ENCODE measurements at places on chromosomes 7 and 10.

- DNase-seq = no peak
Measured at GRCh38 chr7:41738336-41738735, 35.4 kb upstream of the INHBA start.

DNA sequence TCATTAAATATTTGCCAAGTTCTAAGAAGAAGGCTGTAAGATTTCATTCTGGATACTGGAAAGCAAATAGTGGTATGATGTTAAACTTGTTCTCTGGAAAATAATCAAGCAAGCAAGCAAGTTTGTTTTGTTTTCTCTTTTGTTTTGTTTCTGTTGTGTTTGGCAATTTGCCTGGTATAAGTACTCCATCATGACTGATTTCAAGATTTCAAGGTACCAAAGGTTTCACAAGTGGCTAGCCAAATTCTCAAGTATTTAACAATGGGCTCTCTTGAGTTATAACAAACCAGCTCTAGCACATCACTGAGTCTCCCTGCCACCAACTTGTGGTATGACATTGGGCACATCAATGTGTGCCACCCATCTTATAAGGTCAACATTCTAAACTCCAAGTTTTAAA lies 151.7 kb upstream of the IGFBP3 start:
- DNase-seq = no peak

- DNase-seq = no peak
Measured at GRCh38 chr7:125412890-125413665, 483.5 kb upstream of the POT1 start.

- DNase-seq = no peak
Measured at GRCh38 chr10:77890097-77890496, 36.5 kb downstream of the DLG5 start.

- DNase-seq = no peak
Measured at GRCh38 chr7:35026150-35026549, 11.1 kb downstream of the DPY19L1 start.

GRCh38 chr10:33334805-33335550 lies 511 bp upstream of the NRP1 start:
- DNase-seq = no peak

GRCh38 chr7:46549892-46550639 lies 629.0 kb upstream of the IGFBP3 start:
- no peak for DNase-seq

DNA sequence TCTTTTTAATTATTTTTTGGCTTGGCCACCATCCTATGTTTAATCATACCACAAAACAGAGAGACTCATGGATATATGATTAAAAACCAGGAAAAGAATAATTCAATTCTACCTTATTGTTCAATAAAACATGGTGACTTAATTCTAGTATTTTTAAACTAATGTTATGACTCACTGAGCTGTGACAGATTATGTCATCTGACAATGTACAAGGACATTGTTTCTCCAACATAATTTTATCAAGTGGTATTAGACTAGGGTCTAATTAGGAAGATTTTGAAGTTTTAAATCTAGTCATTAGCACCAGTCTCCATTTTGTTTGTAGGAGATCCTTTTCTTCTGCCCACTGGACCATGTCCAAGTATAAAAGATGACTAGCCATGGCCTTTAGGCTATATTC lies 199.3 kb upstream of the MDFIC start:
- no peak for DNase-seq

- DNase-seq = no peak
Measured at GRCh38 chr10:86742230-86742629, 14.2 kb upstream of the BMPR1A start.

GRCh38 chr7:157930926-157931466 lies 594.2 kb downstream of the DNAJB6 start:
- no peak for DNase-seq

DNA sequence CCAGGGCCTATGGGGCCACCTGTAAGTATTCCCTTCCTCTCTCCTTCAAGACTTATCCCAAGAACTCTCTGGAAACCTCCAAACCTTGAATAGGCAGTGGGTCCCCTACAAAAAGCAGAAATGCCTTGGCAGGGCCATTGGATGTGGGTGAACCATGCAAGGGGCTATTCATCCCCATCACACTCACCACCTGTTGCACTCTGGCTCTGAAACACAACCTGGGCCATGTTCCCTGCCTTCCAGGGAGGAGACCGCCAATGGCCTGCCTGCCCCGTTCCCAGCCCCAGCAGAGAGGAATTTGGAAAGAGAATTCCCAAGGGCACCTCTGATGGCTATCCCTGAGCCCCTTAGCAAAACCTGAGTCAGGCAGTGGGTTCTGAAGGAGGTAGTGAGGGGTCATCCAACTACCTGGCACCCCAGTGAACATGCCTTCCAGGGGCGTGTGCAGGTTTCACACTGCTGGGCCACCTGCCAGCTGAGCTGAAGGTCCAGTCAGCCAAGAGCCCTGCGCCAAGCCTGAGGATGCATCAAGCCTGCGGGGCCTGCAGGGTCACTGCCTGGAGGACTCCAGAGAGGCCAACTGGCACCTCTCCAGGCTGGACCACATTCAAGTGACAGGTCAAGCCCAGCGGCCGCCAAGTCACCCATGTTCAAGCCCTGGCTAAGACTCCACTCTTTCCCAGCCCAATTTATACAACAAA lies 101.3 kb downstream of the COL13A1 start:
- DNase-seq = no peak

- no peak for DNase-seq
Measured at GRCh38 chr7:779480-779879, 52.4 kb upstream of the PRKAR1B start.

DNA sequence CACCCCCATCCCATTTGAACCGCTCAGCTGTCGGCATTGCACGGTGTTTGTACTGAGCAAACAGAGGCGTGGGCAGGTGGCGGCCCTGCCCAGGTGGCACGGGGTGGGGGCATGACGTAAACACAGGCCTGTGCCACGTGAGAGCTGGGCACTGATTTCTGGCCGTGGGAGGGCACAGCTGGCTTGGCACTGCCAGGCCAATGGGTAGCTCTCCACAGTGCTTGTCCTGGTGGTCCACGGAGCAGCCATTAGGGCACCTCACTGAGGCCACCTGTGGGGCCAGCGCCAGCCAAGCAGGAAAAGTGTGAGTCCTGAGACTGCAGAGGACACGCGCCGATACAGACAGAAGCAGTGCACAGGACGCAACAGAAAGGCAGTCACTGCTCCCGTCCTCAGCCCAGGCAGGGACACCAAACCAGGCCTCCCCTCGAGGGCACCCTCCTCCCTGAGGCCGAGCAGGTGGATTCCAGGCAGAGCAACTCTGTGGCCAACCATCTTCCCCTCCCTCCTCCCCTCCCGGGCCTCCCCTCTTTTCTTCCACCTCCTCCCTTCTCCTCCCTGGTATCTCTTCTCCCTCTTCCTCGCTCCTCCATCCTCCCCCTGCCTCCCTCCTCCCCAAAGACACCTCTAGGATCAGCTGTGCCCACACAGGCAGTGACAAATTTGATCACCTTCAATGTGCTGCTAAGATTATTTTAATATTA lies 258.7 kb downstream of the ELFN1 start:
- DNase-seq = no peak

GRCh38 chr10:24042884-24043283 lies 166.1 kb upstream of the KIAA1217 start:
- no peak for DNase-seq

GRCh38 chr10:45607276-45607675 lies 65.3 kb downstream of the ZFAND4 start:
- DNase-seq = no peak

- no peak for DNase-seq
Measured at GRCh38 chr7:31443457-31443856, 70.4 kb upstream of the ITPRID1 start.

- no peak for DNase-seq
Measured at GRCh38 chr7:81669476-81670105, 100.3 kb downstream of the HGF start.

- DNase-seq = no peak
Measured at GRCh38 chr7:149317986-149318672, 56.1 kb downstream of the ZNF783 start.

GRCh38 chr7:22597844-22598243 lies 97.9 kb upstream of the STEAP1B start:
- no peak for DNase-seq

DNA sequence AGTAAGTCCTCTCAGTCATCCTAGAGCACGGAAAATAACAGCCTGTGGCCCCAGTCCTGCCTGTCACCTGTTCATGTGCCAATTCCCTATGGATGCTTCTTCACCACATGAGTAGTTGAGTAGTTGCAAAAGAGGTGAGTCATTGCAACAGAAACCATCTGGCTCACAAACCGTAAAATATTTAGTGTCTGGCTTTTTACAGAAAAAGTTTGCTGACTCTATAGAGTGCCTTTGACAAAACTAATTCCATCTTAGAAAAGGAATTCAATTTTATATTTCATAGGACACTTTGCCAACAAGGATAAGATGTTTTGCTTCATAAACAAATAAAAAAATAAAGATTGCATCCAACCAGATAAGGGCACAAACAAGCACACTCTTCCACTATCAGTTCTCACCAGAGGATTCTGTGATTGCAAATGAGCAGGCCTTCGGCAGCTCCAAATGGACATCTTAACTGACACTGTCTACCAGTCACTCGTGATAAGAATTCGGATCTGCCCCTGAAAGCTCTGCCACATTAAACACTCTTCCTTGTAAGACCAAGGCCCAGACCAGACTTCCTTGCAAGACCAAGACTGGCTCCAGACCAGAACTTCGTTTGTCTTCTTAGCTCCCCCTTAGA lies 242.7 kb upstream of the SEMA3C start:
- DNase-seq = no peak

GRCh38 chr7:47100817-47101435 lies 481.0 kb downstream of the TNS3 start:
- DNase-seq = no peak

DNA sequence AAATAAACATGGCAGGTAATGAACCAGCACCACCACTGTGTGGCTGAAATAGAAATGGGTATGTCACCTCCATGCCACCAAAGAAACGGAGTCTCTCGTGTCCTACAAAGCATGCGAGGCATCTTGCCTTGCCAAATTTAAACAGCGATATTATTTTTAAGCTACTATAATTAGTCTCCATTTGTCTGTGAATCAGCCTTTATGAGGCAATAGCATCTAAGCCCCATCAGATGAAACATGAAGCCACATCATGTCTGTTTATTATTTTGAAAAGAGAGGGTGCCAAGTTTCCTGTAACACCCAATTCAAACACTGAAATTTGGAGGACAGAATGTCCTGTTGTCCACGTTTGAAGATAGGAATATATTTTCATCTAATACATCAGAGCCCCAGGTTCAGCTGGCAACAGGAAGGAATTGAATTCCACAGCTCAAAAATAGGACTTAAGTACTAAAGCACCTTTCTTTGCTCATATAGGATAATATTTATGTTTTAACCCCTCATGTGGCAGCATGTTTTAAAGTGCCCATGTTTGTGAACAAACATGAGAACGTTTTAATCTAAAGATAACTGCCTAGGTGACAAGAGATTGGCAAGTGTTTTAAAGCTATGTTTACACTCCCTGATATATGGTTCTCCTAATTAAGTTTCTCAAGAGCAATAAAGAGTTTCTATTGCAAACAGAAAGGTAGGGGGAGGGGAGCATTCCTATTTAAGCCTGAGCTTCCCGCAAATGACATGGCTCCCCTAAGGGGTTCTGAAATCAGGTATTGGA lies 86.8 kb downstream of the SORBS1 start:
- DNase-seq = no peak

- DNase-seq = no peak
Measured at GRCh38 chr7:117950601-117951260, 77.5 kb upstream of the CTTNBP2 start.

DNA sequence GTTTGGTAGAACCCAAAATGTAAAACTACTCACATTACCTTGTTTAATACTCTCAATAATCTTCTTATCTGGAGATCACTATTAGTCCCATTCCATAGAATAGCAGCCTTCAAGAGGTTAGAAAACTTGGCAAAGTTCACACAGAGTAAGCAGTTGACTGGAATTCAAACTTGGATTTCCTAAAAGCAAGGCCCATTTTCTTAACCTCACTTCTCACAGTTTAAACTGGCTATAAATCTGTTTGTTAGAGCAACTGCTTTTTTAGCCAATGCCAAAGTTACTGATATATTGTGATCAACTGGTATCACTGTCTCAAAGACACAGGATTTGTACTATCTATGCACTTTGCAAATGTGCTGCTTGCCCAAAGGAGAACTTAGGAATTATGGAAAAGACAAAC lies 230.2 kb downstream of the THSD7A start:
- DNase-seq = no peak

DNA sequence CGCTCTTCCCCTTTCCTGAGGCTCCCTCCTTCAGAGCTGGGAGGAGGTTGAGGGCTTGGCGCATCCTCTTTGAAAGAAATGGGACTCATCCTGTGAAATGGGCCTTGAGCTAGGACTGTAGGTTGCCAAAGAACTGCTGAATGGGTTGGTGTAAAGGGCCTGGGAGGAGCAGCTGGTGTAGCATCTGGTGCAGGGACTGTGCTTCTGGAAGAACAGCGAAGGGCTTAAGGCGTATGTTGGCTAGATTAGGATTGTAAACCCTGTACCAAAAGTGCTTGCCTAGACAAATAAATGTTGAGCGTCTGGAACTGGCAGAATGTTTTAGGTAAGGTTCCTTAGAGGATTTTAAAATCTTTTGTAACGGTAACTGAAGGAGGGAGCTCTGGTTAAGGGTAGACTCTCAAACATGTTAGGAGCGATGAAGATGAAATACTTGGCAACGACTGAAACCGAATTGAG lies 563 bp downstream of the STAM start:
- no peak for DNase-seq

DNA sequence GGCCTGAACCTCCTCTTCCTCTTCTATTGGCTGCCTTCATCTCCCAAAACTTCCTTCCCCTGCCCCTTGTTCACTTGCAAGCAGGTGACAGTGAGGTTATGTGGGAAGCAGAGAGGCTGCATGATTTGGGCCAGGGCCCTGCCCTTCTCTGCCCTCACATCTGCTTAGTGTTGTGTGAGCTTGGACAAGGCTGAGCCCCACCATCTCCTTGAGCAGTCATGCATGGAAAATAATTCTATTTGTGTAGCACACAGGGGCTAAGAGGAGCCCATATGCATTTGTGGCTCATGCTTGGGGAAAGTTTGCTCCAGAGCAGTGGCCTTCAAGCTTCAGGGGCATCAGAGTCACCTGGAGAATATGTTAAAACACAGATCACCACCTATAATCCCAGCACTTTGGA lies 26.8 kb upstream of the AQP1 start:
- DNase-seq = no peak

- DNase-seq = no peak
Measured at GRCh38 chr7:111672901-111673300, 110.6 kb upstream of the IMMP2L start.

DNA sequence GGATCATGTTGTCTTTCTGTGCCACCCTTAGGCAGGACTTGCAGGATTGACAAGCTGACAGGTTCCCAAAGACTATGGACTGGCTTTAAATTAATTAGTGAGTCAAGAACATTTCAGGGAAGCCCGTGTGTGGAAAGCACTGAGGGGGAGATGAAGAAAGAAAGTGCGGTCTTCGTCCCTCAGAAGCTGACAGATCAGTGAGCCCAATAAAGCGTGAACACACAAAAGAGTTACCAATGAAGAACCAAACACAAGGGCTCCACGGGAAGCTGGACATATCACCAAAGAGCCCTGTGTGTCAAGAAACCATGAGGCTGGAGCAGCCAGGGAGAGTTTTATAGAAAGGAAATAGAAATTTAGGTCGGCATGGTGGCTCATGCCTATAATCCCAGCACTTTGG lies 725.8 kb downstream of the PARD3 start:
- no peak for DNase-seq

All from stimulated activated CD4-positive, alpha-beta T cell treated with anti-CD3 and anti-CD28 coated beads, Interleukin-4, amount 100 ng/mL, for 48 hours (primary cell).